Smooth muscle cell of trachea (primary cell): ENCODE measurements at places on chromosomes 4 and X. TPM values are rescaled to one million over a fixed set of nuclear protein-coding genes. Genes with fewer than 3 reads are reported as not detected.

The RNF212 gene
- 1.5 and 4.6 TPM in 2 replicates for total RNA-seq

The AKAP14 gene
- not detected in 2 replicates for total RNA-seq

The NOX1 gene
- total RNA-seq: under 0.01 TPM in 1 of 2 replicates, not detected in the other

The FGD1 gene
- total RNA-seq: 8.9 and 9.3 TPM in 2 replicates

The SUPT20HL2 gene
- total RNA-seq: not detected in 2 replicates

The LPAR4 gene
- 0.50 and 0.58 TPM in 2 replicates for total RNA-seq
